Naive thymus-derived CD8-positive, alpha-beta T cell (primary cell): ENCODE measurements at places on chromosomes 5 and 9.

DNA sequence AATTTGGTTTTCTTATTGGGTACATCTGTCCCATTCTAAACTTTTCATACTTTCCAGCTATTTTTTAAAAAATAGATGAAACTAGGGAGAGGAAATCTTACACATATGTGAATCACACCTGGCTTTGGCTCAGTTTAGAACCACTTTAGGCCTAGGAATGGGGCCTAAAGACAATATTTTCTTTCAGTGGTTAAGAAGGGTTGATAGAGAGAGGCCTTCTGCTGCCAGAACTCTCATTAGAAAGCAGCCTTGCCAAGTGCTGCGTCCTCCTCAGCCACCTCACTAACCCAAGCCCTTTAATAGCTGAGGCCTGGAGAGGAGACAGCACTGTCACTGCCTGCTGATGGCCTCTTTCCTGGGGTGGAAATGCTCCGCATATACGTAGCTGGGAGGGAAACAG, 167.5 kb downstream of the SAXO1 start:
- no peak for DNase-seq

DNA sequence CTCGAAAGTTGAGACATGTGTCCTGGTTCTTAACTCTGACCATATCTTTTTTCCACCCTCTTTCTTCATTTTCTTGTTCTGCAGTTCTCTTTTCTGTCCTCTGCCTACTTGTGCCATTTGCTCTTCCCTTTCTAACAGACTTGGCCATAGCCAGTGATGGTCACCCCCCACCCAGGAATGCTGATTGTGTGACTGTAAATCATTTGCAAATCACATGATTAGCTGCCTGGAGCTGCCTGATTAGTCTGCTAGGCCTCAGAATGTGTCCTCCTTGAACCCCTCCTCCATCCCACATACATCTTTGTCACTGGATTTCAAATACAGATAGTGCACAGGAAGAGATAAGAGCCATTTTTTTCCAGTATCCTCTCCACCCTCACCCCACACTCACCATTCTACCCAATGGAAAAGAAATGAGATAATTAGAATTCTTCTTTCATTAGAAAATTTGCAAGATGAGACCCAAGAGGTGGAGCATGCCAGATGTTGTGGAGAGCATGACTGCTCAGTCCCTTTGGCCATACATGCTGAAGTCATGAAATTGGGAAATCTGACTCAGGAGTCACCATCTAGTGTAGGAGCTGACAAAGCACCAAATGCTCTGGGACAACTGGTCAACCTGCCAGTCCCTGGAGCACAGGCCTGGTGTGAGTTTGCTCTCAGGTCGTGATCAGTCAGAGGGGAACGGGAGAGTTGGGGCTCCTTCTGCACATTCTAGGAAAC, 538.2 kb downstream of the CCDC171 start:
- DNase-seq, result no peak

- DNase-seq, result no peak
These were observed 22.1 kb downstream of the URM1 start for GRCh38 chr9:128393145-128393775.

DNA sequence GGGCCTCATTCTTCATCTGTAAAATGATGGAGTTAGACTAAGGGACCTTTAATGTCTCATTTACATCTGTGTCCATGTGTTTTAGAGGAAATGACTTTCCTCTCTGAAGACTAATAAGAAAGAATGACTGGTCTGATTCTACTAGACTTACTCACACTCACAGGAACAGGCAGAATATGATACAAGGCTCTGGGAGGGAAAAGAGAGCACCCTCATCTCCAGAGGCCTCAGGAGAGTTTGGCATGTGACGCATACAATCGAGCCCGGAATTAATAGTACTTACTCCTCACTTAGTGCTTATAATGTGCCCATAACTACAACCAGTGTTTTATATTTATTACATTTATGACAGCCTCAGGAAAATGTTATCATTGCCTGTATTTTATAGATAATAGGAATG, 608.7 kb downstream of the KCTD16 start:
- no peak for DNase-seq

DNA sequence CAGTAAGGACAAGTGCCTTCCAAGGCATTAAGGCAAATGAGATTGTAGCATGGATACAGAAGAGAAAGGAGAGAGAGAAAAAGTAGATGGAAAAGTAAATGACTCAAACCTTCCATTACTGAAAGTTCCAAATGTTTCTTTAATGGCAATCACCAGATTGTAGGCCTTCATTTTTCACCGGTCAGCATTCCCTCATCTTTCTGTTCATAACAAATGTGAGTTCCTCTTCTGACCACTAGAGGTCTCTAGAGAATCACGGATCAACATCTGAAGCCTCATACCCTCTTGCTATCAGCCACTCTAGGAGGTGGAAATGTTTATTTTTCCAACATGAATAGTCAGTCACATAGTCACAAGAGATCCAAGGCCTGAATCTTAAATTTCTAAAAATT, 73.6 kb upstream of the RPS23 start:
- DNase-seq, result peak; percentile 16

- no peak for DNase-seq
These were observed 94.4 kb downstream of the GLDC start for GRCh38 chr9:6551136-6551535.

- no peak for DNase-seq
These were observed 41.5 kb downstream of the DCP2 start for GRCh38 chr5:113017881-113018635.

GRCh38 chr5:108727236-108727650, 20.5 kb upstream of the FER start:
- no peak for DNase-seq

DNA sequence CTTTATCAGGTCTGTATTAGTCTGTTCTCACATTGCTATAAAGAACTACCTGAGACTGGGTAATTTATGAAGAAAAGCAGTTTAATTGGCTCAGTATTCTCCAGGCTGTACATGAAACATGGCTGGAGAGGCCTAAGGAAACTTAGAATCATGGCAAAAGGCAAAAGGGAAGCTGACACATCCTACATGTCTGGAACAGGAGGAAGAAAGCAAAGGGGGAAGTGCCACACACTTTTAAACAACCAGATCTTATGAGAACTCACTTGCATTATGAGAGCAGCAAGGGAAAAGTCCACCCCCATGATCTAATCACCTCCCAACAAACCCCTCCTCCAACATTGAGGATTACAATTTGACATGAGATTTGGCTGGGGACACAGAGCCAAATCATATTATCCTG, 132.1 kb downstream of the PCSK1 start:
- no peak for DNase-seq

GRCh38 chr9:129415942-129416651, 204.8 kb downstream of the C9orf50 start:
- DNase-seq, result no peak

GRCh38 chr9:98563988-98564387, 144.7 kb downstream of the GABBR2 start:
- DNase-seq, result no peak

DNA sequence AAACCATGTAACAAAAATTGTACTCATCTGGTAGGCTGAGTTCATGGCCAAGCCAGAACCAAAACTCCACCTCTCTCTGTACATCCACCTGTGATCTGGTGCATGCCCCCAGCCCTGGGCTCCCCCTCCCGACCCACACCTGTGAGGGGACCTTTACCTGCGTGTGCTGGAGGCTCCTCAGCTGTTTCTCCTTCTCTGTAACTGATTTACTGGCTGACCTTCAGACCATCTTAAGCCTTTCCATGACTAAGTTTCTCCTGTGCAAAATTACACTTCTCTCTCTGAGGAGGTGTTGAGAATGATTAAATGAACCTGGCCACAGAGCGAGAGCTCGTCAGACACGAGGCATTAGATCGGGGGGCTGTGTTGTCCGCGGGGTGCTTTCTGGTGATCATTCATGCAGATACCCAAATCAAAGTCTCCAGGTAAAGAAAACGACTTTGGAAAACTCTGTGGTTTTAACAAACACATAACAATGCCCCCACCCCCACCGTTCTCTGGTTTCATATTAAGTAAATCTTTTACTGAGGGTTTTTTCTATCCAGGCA, 136.4 kb downstream of the SEMA5A start:
- DNase-seq, result no peak

DNA sequence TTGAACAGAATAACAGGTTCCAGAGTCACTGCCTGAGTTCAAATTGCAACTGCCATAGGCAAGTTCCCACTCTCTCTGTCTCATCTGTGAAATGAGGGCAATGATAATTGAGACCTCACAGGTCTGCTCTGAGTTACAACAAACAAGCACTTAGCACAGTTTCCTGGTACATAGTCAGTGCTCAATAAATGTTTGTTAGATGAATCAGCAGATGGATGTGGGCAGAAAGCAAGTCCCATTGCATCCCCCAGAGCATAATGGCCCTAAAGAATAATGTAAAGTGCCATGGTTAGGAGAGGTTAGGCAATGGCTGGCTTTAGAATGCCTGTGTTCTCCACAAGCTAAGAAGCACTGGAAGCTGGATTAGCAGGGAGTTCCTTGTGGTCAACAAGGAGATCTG, 136.5 kb upstream of the LARP1 start:
- DNase-seq, result no peak

DNA sequence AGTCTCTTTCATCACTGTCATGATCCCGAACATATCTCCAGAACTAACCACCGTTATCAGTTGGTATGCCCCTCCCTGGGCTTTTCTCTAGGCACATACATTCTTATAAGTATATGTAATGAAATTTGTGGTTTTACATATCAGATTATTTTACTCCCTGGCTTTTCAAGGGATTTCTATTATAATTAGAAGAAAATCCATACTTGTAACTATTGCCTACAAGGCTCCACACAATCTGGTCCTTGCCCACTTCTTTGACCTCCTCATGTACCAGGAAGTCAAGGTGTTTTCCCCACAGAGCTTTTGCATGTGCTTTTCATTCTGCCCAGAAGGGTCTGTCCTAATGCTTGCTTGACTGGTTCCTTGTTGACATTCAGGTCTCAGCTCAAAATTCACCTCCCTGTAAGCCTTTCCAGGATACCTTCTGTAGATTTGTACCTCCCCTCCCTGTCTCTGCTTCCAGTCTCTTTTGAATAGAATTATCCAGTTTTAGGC, 33.6 kb upstream of the HSD17B4 start:
- no peak for DNase-seq

- DNase-seq, result no peak
These were observed 107.5 kb downstream of the CDH18 start for GRCh38 chr5:19880458-19880857.

- DNase-seq, result no peak
These were observed 62.5 kb upstream of the PLPP1 start for GRCh38 chr5:55597014-55597981.

- no peak for DNase-seq
These were observed 29.2 kb upstream of the HMHB1 start for GRCh38 chr5:143782588-143783386.

- no peak for DNase-seq
These were observed 6.4 kb upstream of the EEIG1 start for GRCh38 chr9:127987103-127987614.

- DNase-seq, result peak; percentile 7
These were observed 563 bp downstream of the SNAPC4 start for GRCh38 chr9:136399176-136400037.

DNA sequence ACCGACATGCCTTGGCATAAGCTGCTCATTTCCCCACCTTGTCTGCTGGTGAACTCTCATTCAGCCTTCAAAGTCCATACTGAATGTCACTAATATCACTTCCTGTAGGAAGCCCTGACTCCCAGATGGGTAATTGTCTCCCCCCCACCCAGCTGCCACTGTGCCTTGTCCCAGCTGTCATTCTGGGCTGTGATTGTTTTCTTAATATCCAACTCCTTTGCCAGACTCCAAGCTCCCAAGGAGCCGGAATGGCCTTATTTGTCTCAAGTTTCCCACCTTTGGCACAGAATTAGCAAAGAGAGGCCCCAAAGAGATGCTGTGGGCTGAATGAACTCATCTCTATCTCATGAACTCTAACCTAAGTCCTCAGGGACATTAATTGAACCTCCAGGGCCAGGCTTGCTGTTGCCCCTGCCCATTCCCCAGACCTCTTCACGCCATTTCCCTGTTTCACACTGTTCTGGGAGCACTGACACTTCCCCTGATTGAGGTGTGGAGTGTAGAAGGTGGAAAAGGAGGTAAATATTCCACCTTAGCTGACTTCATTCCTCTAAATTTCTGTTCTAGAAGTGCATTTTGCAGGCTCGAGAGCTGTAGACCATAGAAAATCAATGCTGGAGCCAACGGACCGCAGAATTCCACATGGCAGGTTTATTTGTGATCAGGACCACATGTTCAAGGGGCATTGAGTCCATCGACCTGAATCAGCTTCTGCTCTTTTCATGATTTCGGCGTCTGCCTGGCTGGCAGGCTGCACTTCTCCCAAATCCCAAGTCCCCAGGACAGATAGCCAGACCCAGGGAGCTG, 4.9 kb upstream of the SH3PXD2B start:
- DNase-seq, result no peak

- DNase-seq, result no peak
These were observed 1.4 kb upstream of the LMX1B start for GRCh38 chr9:126612326-126612812.

- no peak for DNase-seq
These were observed 77.0 kb upstream of the ZFAND5 start for GRCh38 chr9:72441848-72442607.

DNA sequence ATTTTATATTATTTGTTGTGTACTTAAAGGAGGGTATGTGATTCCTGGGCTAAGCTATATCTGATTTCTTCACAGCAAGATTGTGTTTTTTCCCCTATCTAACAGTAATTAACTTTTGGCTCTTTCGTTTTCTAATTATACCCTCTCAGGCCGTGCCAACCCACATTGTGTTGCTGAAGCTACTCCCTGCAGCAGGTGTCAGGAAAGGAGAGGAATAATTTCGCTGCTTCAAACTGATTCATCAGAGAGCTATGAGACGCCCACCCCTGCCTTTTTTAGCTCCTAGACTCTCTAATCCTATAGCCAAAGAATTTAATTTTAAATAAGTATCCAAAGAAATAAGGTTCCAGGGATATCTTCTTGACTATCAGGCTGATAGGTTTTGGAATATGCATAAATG, 3.8 kb downstream of the CAVIN4 start:
- no peak for DNase-seq

GRCh38 chr5:147490989-147491388, 18.9 kb downstream of the DPYSL3 start:
- DNase-seq, result no peak

- no peak for DNase-seq
These were observed 153.3 kb downstream of the YIPF5 start for GRCh38 chr5:144017119-144017518.

DNA sequence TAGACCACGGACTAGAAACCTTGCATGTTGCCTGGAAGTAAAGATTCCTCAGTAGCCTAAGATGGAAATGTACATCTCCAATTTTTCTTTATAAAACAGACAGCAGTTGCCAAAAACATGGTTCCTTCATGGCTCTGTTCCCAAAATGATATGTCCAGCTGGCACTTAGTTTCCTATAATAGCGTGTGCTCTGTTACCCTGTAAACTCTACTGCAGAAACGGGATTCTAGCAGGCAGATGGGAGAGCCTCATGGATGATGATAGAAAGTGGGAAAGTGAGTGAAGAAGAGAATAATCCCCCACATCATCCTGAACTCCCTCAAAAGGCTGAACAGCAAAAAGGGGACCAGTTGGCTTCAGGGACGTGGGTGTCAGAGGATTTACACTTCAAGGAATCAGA, 118.2 kb downstream of the FRMD3 start:
- no peak for DNase-seq
